ENCODE measurements at places on chromosomes 13 and 19.

GRCh38 chr19:16076154-16076957 lies at the start of gene TPM4:
TSS of gene TPM4 (plus strand) at chr19:16076495. CDS start at chr19:16076566, 71 bp downstream.
- peak; percentile 79 for DNase-seq

GRCh38 chr13:60061737-60062136 lies 102.0 kb downstream of the DIAPH3 start:
- no peak for DNase-seq

DNA sequence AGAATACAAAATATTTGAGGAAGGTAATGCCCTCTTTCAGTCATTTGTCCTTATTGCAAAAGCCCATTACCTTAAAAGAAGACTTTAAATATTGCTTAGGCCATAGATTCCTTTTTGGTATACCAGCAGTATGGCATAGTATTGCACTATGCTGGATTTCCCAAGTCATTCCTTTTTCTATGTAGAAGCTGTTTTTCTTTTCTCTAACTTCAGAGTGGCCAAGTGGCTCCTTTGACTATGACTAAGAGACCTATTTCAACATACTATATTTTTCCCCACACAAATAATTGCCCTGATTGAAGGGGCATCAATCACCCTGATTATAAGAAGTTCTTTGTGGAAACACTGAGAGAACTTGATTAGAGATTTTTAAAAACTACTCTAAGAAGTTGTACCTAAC lies 68.6 kb downstream of the UFM1 start:
- no peak for DNase-seq

DNA sequence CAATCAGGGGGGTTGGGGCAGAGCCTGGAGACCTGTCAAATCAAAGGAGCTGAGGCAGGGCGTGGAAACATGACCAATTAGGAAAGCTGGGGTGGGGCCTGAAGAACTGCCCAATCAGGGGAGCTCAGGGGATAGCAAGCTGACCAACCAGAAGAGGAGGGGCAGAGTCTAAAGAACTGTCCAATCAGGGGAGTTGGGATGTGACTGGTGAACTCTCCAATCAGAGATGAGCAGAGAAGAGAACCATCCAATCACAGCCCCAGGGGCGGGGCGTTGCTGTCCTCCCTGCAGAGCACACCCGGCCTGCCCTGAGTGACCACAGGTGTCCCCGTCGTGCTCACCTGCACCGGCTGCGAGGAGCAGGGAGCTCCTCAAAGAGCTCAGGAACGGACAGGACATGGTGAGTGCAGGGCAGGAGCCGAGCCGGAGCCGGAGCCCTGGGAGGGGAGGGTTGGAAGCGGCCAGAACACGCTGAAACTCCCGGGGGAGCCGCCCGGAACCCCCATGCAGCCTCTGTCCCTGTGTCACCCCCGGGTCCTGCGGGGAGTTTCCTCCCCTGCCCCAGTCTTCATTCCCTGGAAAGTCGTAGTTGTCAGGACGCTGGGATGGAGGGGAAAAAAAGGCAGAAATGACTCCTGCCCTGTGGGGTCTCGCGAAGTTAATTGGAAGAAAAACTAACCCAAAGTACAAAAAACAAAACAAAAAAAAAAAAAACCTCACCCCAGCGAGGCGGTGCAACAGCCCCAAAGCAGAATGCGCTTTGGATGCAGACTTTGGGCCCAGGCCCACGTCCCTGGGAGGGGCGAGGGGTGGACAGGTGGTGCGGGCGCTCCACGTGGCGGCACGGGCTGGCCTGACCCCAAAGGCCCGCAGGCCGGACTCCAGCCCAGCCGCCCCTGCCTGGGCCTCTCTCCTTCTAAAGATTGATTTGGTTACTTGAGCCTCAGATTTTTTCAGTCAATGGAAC lies at the start of gene ZNF556:
Gene ZNF556, plus strand, starts transcription at position 311 of the 967 bp plus-strand sequence. Its CDS starts 87 bp downstream, at position 398.
- DNase-seq, result peak; percentile 17

- DNase-seq, result no peak
Measured at GRCh38 chr13:63693696-63694095, 2278.0 kb upstream of the PCDH20 start.

- no peak for DNase-seq
Measured at GRCh38 chr19:46818812-46819211, 30.4 kb upstream of the SLC1A5 start.

- no peak for DNase-seq
Measured at GRCh38 chr13:51823863-51824262, 19.9 kb upstream of the DHRS12 start.

DNA sequence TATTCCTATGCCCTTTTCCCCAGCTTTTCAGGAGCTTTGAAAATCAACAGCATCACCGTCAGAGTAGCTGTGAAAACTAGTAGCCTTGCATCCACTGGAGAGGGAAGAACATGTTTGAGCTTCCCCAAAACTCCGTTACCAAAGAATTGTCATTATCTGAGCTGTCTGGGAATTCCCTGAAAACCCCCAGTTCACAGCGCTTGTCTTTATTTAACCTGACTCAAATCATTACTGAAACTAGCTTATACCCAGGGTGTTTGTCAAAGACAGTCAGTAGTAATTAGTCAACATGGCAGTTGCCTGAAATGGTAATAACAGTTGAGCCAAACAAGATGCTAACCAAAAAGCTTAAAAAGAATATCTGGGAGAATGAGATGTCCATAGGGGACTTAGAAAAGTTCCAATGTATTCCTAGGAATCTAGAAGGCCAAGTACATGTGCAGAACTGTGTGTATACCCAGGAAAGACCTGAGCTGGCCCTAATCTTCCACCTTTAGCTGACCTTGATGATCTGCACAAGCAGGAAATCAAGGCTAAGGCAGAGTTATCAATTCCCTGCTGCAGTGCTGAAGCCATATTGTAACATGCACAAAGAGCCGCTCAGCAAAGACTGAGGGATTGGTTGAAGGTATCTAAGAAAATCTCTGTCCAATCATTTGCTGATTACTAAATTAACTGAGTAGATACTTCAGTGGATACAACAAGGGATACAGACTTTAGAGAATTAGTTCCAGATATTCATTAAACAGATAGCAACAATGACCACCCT lies 130.8 kb downstream of the KL start:
- DNase-seq, result no peak

DNA sequence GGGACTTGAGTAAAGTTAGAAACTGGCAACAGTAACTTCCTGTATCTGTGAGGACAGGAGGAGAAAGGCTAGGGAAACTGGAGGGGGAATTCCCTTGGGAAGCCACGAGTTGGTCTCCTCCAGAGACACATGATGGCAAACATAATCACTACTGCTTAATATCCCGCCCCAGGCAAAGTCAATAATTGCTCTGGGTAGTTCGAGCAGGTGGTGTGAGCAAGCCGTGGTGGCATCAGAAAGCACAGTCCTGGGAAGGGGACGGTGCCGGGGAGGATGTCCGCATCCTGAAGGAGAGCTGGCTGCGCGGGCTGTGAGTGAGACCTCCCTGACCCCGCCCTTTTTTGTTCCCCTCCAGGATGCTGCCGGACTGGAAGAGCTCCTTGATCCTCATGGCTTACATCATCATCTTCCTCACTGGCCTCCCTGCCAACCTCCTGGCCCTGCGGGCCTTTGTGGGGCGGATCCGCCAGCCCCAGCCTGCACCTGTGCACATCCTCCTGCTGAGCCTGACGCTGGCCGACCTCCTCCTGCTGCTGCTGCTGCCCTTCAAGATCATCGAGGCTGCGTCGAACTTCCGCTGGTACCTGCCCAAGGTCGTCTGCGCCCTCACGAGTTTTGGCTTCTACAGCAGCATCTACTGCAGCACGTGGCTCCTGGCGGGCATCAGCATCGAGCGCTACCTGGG lies 1.4 kb downstream of the FFAR2 start:
- no peak for DNase-seq

DNA sequence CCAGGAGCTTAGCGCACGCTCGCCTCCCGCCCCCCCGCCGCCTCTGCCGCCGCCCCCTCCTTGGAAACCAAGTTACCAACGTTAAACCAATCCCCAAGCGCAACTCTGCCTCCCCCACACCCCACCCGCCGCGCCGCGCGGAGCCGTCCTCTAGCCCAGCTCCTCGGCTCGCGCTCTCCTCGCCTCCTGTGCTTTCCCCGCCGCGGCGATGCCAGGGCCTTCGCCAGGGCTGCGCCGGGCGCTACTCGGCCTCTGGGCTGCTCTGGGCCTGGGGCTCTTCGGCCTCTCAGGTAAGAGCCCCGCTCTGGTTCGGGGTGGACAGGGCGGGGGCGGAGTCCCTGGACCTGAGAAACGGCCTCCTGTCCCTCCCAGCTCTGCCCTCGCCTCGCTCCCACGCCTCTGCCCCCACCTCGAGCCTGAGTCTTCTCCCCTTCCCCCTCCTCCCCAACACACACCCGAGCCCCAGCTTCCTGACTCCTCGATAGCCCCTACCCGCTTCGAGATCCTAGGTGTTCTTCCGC lies at the start of gene ICAM5:
Gene ICAM5, plus strand, starts transcription at position 117 of the 521 bp plus-strand sequence. Its CDS starts 92 bp downstream, at position 209.
- DNase-seq, result no peak

Measured in body of pancreas (tissue), 4 donors.